Hematopoietic multipotent progenitor cell treated with erythropoietin and hydrocortisone succinate and interleukin-3 and kit ligand, for 4 days (in vitro differentiated cells): ENCODE measurements at places on chromosomes 13 and 19.

DNA sequence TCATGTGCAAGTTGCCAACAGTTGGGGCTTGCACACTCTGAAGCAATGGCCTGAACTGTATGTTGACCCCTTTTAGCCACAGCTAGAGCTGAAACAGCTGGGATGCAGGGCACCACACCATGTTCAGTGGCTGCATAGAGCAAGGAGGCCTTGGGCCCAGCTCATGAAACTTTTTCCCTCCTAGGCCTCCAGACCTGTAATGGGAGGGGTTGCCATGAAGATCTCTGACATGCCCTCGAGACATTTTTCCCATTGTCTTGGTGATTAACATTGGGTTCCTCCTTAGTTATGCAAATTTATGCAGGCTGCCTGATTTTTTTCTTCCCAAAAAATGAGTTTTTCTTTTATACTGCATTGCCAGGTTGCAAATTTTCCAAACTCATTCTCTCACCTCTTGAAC is 165.1 kb upstream of the PRR20A start:
- DNase-seq = no peak

DNA sequence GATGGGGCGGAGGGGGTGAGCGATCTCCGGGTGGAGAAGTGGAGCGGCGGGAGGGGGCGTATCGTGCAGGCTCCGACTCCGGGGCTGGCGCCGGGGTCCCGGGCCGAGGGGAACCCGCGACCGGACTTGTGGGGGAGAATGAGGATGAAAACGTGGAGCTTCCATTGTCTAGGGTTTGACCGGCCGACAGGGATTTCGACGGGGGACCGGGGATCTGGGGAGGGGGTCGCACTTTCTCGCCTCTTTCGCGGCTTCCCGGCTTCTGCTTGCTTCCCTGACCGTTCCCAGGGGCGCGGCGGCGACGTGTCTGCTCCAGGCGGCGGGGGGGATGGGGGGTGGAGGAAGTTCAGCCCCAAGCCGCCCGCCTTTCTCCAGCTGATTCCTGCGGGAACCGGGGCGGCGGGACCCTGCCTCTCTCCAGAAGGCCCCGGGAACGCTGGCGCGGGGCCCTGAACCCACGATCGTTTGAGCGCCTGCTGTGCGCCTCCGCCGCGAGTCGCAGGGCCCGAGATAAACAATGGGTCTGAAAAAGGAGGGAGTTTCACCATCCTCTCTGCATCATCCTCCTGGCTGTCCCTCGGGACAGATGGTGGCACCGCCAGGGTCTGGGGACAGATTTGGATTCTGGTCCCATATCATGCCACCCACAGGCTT is 790 bp downstream of the TPM4 start:
- peak; percentile 44 for DNase-seq

- peak; percentile 47 for DNase-seq
These were observed 133.9 kb downstream of the DCT start for GRCh38 chr13:94345374-94346195.

DNA sequence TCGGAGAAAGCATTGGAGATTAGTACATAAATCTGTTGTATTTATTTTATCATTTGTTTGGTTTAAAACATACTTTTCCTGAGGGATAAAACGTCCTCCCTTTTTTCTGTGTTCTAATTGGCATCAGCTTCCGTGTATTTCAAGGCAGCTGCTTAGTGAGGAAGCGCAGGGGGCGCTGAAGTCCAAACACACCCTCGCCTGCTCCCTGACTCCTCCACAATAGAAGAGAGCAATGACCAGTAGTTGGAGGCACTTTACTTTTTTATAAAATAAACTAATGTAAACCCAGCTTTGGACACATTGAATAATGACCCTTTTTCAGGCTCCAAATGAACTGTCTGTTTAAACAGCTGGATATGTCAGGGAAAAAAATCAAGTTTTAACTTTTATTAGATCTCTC is 79.9 kb downstream of the RNASEH2B start:
- DNase-seq = peak; percentile 84

- peak; percentile 53 for DNase-seq
These were observed 164.2 kb downstream of the ABCC4 start for GRCh38 chr13:95137096-95137495.

DNA sequence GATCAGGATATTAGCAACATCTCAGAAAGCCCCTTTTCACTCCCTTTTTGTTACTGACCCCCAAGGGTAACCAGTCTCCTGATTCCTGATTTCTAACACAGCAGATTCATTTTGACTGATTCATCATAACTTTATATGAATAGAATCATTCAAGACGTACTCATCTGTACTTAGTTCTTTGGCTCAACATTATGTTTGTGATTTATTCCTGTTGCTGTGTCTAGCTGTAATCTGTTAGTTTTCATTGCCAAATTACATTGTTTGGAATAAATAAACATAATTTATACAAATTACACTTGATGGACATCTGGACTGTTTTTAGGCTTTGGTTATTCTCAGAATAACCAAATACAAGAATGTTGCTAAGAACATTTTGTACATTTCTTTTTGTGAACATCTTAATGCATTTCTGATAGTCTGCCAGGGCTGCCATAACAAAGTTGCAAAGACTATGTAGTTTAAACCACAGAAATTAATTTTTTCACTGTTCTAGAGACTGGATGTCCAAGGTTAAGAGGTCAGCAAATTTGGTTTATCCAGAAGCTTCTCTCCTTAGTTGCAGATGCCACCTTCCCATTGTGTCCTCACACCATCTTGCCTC is 62.8 kb upstream of the EDNRB start:
- no peak for DNase-seq

GRCh38 chr13:74080762-74081161 is 53.4 kb downstream of the KLF12 start:
- no peak for DNase-seq

DNA sequence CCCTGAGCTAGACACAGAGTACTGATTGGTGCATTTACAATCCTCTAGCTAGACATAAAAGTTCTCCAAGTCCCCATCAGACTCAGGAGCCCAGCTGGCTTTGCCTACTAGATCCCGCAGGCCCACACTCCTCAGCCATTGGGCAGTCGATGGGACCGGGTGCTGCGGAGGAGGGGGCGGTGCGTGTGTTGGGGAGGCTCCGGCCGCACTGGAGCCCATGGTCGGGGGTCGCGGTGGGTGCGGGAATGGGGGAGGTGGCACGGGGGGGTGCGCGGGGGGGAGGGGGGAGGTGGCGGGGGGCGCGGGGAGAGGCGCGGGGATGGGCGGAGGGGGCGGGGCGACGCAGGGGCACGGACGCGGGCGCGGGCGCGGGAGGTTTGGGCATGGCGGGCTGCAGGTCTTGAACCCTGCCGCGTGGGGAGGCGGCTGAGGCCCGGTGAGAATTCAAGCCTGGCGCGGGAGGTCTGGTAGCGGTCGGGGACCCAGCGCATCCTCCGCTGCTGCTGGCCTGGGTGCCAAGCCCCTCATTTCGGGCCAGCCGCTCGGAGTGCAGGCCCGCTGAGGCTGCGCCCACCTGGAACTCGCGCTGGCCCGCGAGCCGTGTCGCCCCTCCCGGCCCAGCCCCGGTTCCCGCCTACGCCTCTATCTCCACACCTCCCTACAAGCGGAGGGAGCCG is 674.1 kb downstream of the SLITRK5 start:
- DNase-seq = no peak

- no peak for DNase-seq
These were observed 8.2 kb upstream of the LRCH1 start for GRCh38 chr13:46544811-46545210.

GRCh38 chr19:42037649-42038048 is 32.4 kb downstream of the GRIK5 start:
- DNase-seq = no peak

GRCh38 chr13:87798536-87798935 is 127.4 kb downstream of the SLITRK5 start:
- DNase-seq = no peak

DNA sequence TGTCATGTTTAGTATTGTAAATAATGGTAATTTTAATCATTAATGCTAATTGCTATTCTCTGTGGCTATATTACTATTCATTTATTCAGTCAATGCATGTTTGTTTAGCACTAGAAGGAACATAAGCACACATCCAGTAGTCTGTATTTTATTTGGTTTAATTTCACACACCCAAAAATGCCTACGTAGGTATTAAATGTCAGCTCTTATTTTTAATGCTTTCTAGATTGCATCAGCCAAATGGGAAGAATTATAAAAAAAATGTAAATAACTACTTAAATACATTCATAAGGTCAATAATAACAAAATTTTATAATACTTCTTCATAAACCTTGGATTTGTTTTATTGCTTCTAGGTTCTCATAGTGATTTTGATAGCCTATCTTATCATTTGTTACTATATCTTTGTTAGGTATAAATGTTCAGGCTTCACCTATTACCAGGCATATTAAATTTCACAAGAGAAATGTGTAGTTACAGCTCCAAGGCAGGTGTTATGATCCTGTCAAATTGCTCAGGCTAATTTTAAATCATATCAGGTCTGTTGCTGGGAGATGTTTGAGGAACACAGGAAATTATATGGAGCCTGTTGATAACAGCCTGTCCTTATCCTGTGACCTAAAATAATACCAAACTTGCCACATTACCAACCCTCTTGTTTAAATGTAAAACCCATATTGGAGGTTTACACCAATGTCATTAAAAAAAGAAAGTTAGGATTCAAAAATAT is 34.4 kb downstream of the ITGBL1 start:
- no peak for DNase-seq

GRCh38 chr19:48826606-48827020 is 9.7 kb downstream of the HSD17B14 start:
- no peak for DNase-seq

DNA sequence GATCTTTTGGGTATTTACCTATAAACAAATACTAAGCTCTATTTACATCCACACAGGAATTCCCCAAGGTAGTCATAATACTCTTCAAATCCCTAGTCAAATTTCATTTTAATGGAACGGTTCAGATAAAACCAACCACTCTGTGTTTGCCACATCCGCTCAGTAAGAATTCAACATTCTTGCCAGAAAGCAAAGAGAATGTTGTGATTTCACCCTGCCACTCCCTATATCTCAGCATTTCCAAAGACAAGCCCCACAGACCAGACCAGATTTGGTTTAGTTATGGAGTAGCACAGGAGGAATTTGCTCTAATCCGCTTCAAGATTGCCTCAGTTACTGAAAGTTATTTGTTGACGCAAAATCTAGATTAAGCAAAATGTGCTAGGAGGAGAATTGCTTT is 105.6 kb upstream of the SERP2 start:
- DNase-seq = no peak

- no peak for DNase-seq
These were observed 941.3 kb upstream of the PCDH20 start for GRCh38 chr13:62356977-62357376.

- DNase-seq = peak; percentile 28
These were observed 27.3 kb downstream of the LHFPL6 start for GRCh38 chr13:39575641-39576238.

DNA sequence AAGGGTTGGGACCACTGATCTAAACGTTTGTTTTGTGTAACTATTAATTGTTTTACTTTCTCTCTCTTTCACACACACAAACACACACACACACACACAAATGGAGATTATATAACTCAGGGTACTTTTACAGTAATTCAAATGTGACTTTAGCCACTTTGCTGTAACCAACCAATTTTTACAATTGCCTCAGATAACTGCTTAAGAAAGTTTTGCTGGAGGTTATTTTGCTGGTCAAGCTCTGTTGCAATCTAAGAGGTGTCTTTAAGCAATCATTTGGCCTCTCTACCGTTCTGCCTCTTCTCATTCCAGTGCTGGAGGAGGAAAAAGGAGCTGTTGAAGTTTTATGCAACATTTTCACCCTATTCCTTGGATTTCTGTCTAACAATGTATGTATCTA is 63.0 kb downstream of the TBC1D4 start:
- peak; percentile 36 for DNase-seq

DNA sequence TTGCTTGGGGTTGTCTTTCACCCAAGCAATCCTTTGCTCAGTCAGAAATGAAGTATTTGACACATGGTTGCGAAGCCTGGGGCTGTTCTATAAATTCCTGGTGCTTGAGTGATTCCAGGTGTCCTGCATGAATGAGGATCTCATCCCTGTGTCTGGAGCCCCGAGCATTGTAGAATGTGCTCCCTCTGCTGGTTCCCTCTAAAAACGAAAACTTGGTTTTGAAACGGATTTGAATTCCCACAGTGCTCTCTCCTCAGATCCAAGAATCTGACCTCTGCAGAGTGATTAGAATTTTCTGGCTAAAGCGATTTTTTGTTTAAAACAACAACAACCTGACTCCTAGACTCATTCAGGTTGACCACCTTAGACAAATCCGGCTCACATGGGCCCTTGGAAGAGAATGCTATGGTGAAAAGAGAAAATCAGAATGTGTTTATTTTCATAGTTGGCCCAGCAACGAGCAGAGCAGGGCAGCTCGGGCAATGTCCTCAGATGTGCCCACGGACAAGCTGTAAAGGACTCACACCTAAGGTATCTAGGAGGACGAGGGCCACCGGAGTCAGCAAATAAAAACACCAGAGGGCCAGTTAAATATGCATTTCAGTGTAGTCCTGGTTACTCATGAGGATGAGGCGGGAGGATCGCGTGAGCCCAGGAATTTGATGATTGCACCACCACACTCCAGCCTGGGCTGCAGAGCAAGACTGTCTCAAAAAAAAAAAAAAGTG is 8.7 kb upstream of the ATP12A start:
- peak; percentile 58 for DNase-seq

GRCh38 chr13:94454906-94455305 is 24.6 kb downstream of the DCT start:
- no peak for DNase-seq

DNA sequence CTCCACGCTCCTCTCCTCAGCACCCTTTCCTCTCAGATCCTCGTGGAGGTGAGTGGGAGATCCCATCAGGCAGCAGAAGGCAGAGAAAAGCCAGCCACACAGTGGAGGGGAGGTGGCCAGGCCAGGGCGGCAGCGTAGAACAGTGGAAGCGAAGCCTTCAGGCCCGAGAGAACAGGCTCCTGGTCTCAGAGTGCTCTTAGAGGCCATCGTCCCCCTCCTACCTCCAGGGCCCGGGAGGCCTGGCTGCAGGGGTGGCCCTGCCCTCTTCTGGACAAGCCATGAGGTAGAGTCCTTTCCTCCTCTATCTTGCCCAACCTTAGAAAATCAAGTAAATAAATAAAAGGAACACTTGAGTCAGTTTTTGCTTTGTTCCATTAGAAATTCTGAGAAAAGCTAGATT is 202.0 kb downstream of the KATNAL1 start:
- no peak for DNase-seq

DNA sequence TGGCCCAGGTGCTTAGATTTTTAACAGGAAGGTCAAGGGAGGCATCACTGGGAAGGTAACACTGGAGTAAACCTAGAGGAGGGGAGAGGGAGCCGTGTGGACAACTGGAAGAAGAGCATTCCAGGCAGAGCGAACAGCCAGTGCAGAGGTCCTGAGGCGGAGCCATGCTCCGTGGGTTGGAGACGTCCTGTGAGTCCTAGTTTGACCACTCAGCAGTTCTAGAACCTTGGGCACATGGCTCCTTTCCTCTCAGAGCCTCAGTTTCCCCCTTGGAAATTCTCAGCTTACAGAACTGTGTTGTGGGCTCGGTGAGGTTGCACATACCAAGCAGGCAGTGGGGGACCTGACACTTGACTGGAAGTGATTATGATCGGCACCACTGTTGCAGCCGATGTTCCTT is 130.9 kb downstream of the DPF1 start:
- DNase-seq = no peak

- DNase-seq = no peak
These were observed 197.0 kb downstream of the MZT1 start for GRCh38 chr13:72530471-72530870.
